Activated T-cell treated with anti-CD3 and anti-CD28 coated beads for 4 hours (primary cell): ENCODE measurements at places on chromosomes 1 and 21.

DNA sequence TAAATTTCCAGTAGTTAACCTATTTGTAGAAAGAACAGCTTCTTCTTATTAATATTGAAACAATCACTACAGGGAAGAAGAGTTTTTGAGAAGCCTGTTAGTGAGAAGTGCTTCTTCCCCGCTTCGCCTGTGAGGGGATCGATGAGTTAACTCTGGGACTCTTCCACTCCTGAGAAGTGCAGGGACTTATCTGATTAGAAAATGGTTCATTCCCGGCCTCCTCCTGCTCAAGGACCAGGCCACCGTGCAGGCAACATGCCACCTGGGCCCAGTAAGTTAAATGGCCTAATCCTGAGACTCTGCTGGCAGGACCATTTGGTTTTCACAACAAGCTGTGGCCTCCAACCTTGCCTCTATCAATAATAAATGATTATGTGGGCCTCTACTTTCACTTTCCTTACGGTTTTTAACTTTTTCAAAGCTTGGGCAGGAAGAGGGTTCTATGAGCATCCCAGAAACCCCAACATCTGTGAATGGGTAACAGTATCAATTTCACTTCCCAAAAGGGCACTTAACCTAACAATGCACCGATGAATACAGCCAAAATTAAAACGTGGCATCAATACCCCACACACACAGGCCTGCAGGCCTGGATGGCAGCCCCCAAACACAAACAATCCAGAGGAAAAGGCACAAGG lies 33.1 kb downstream of the SIPA1L2 start:
- DNase-seq: no peak

- no peak for DNase-seq
Measured at GRCh38 chr1:10773851-10774614, 22.4 kb downstream of the CASZ1 start.

DNA sequence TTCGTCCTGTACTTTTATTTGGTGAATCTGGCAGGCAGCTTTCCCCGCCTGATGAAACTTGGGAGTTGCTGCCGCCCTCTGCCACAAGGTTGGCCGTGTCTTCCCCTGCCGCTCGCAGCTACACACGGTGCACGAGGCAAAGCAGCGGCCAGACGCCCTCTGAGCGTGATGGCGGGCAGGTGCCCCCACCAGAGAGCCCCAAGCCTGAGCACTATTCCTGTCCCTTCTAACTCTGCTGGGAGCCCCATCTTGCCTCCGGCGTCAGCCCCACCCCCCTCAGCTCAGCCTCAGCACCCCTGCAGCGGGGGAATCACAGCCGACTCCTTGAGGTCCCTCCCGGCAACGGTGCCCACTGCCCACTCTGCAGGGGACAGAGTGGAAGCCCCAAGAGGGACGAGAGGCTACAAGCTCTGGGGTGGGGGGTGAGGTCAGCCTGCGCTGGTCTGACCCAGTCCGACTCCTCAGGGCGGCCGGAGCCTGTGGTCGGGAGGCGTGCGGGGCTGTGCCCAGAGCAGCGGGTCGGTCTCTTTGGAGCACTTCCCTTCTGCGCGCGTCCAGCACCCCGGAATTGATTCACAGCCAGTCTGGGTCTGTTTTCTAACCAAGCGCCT lies 41.3 kb downstream of the RIPK4 start:
- DNase-seq: no peak

- no peak for DNase-seq
Measured at GRCh38 chr1:45001011-45001481, 10.1 kb downstream of the HECTD3 start.

DNA sequence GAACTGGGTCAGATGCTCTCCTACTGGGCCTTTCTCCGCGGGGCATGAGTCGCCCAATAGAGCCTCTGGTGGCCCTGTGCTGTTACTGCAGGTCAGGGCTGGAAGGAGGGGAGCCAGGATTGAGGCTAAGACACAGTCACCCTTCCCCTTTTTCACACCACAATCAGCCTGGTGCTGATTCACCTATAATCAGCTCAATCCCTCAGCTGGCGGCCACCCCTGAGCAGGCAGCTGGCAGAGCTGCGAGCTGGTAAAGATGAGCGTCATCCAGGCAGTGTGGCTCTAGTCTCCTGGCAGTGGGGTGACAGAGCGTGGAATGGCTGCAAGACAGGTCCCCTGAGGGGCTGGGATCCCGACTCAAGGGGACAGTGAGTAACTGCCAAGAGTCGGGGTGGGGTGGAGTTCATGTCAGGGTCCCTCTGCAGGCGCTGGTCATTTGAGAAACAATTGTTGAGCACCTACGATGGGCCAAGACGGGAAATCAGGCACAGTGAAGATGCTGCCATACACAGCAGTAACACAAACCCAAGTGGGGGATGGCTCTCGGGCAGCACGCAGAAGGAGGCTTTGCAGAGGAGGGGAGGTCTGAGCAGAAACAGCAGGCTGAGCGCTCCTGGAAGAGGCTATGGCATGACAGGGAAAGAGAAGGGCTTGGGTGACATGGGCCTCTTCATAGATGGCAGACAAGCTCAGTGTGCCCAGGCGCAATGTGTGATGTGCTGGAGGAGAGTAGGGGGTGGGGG lies 21.8 kb downstream of the ATF3 start:
- peak; percentile 43 for DNase-seq

DNA sequence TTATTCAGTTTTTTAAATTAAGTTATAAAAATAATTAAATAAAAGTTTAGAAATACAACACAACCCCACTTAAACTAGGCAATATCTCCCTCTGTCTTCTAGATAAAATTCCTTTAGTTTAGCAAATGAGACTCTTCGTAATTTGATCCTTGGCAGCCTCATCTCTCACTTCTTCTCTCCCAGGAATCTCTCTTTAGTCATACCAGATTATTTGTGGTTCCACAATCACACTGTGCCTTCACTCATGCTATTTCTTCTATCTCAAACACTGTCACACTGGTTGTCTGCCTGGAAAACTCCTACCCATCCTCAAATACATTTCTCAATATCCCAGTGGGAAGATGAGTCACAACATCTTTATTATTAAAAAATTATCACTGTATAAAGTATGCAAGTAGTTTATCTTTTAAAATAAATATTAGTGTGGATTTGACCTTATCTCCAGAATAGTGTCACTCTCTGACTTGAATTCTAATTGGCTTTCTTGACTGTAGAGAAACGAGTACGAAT lies 195.5 kb downstream of the KCNH1 start:
- no peak for DNase-seq

DNA sequence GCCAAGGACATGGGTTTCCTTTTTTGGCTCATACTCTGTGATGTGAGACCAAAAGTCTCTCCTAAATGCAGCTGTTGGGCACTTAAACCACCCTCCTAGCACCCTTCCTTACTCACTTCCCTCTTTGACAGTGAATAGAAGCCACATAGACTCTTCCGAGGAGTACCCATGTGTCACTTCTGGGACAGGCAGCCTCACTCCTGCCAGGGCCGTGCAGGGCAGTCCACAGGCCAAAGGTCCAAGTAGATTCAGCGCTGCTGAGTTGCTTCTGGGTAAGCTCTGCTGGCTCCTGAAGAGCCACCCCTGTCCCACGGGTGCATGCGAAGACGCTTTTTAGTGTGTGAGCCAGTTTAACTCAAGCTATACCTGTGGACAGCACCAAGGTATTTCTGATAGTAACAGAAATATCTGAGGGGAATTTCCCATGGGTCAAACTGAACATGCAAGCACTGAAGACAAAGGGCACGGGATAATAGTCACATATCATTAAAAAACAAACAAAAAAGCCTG lies 36.8 kb upstream of the BMP8B start:
- DNase-seq: no peak

GRCh38 chr1:203126151-203126865 lies 1.2 kb upstream of the ADORA1 start:
- no peak for DNase-seq

DNA sequence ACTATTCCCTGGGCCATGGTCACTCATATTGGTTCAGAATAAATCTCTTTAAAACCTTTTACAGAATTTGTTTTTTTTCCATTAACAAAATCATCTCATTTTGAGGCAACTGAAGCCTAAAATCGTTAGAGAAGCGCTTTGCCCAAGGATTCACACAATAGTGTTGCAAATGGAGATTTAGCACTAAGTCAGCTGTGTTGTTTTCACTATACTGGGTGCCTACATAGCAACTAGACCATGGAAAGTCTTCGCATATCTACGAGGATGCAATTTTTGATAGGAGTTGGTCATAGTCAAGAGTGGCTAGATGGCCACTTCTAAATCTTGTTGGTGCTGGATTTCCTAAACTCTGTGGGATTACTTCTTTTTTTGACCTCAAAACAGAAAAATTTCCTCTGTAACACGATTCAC lies 530 bp upstream of the TIPRL start:
- no peak for DNase-seq

GRCh38 chr1:154598871-154599635 lies 8.9 kb downstream of the ADAR start:
- no peak for DNase-seq

GRCh38 chr1:58528518-58528917 lies 18.0 kb downstream of the OMA1 start:
- no peak for DNase-seq

DNA sequence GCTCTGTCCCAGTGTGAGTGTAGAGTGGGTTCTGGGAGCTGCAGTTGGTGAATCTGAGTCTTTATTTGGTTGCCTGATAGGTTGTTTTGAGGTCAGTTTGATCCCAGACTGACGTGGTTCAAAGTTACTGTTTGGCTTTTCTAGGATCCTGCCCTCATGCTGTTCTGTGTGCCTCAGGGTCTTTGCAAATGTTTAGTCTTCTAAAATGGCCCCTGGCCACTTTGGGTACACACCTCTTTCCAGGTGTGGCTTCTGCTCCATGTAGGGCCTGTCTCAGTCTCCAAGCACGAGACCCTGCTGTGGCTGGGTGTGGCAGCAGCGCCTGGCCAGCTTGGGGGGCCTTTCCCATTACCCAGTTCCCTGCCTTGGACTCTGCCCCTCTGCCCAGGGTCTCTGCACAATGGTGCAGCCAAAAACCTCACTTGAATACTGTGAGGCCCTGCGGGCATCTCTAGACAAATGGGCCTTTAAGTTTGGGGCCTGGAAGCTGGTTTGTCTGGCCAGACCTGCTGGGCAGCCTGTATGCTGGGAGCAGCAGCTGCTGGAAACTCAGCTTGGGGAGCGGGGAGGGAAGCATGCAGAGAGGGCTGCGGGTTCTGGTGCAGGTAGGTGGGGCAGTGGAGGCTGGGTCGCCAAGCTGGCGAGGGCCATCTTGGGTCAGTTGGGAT lies 5.6 kb downstream of the PTPRF start:
- DNase-seq: no peak

DNA sequence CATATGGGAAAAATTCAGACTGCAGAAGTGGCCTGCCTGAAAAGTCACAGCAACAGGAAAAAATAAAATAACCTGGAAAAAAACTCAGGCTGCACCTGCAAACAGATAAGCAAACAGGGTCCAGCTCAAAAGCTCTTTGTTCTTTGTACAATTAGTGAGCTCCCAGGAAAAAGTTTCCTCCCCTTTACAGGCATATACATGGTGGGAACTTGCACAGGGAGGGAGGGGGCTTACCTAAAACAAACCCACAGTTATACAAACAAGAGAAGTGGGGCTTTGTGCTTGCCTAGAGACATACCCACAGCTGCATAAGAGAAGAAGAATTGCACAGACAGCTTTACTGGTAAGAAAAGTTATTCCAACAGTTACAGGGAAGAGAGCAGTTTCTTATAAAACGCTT lies 31.7 kb upstream of the COG2 start:
- no peak for DNase-seq

- DNase-seq: no peak
Measured at GRCh38 chr1:43982808-43983207, 3.8 kb downstream of the B4GALT2 start.

DNA sequence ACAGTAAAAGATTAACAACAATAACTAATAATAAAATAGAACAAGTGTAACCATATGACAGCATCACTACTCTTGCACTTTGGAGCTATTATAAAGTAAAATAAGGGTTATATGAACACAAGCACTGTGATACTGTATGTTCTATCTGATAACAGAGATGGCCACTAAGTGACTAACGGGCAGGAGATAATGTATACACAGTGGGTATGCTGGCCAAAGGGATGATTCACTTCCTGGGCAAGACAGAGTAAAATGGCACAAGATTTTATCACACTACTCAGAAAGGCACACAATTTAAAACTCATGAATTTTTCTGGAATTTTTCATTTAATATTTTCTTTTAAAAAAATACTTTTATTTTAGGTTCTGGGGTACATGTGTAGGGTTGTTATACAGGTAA lies 12.3 kb downstream of the SLC9C2 start:
- DNase-seq: no peak

DNA sequence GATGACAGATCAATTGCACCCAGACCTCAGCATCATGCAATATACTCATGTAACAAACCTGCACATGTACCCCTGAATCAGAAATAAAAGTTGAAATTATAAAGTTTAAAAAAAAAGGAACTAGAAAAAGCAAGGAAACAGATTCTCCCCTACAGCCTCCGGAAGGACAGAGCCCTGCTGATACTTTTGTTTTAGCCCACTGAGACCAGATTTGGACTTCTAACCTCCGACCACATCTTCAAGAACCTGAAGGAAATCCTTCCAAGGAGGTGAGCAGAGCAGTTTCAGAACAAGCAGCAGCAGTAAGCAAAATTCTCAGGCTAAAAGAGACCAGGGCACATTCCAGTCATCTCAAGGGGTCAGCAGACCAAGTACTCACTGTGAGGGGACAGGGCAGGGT lies 54.5 kb downstream of the TM2D1 start:
- DNase-seq: no peak

- DNase-seq: no peak
Measured at GRCh38 chr1:17405898-17406759, 33.3 kb downstream of the RCC2 start.

DNA sequence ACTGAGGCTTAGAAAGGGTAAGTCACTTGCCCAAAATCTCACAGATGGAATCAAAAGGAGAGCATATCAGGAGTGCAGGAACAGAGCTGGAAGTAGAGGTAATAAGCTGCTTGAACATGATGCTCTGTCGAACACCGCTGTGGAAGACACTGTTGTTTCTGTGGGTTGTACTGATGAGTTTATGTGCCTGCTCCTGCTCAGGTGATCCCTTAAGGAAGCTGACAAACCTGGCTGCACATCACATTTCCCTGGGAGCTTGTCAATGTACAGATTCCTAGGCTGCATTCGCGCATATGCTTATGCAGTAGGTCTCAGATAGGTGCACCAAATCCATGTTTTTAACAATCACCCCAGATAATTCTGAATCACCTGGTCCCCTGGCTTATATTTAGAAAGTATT lies 79.7 kb downstream of the ZNF326 start:
- DNase-seq: no peak
